Mesenchymal stem cell (in vitro differentiated cells and primary cell): ENCODE measurements at places on chromosomes 12 and 14.

- DNase-seq, result peak; percentile 17
These were observed 4.6 kb downstream of the ZC3H10 start for GRCh38 chr12:56122637-56123036.

DNA sequence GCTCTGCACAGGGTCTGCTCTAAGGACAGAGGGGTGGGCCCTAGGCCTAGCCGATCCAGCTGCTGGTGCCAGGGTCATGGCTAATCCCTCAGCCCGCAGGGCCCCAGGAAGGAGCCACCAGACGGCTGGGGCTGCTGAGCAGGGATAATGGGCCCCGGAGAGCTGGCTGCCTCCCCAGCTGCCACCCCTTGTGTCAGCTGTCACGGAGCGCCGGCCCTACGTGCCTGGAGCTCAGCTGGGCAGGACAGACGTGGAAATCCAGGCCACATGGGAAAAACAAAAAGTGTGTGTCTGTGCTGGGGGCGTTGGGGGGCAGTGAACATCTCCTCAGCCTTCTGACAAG lies 36.2 kb downstream of the CHGA start:
- no peak for DNase-seq

DNA sequence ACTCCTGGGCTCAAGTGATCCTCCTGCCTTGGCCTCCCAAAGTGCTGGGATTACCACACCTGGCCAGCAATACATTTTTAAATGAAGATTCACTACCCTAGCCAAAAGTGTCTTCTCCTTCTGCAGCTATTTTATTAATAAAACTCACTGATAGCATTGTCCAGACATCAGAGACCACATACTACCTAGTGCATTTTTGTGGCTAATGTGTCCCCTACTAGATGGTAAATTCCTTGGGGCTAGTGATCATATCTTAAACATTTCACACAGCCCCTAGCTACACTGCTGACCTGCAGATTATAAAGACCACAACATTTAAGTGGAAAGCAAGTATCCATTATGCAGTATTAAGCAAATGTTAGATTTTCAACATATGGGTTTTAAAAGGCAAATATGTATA lies 17.0 kb downstream of the DTD2 start:
- DNase-seq, result no peak

DNA sequence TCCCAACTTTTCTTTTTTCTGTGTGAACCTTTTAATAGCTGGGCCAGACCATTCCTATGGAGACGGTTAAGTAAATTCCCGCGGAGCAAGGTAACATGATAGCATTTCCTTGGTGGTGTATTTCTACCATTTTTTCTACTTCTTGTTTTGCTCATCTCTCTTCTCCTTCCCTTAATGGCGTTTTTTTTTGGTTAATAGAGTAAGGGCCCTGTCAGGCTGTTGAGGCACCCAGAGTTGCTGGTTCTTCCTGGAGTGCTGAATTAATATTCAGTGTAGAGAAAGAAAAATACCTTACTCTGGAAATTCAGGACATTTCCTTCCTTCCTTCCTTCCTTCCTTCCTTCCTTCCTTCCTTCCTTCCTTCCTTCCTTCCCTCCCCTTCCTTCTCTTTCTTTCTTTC lies 137.6 kb downstream of the KTN1 start:
- DNase-seq, result no peak

- no peak for DNase-seq
These were observed 87.1 kb downstream of the PAX9 start for GRCh38 chr14:36748610-36749213.

DNA sequence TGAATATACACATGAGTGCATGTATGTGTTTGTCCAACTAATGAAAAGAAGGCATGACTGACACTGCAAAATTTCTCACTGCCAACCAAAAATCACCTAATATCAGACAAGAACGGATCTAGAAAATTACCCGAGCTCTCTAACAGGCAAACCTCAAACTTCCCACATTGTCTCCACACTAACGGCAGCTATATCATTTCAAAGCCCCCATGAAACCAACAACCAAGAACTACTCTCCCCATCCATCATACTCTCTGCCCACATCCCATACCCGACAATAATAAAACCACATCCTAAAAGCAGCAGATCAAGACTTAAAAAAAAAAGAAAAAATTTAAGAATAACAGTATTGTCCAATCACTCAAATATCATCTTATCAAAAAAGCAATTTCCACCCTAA lies 227.1 kb downstream of the CEP128 start:
- no peak for DNase-seq

- no peak for DNase-seq
These were observed 18.1 kb downstream of the CEP170B start for GRCh38 chr14:104882991-104883660.

DNA sequence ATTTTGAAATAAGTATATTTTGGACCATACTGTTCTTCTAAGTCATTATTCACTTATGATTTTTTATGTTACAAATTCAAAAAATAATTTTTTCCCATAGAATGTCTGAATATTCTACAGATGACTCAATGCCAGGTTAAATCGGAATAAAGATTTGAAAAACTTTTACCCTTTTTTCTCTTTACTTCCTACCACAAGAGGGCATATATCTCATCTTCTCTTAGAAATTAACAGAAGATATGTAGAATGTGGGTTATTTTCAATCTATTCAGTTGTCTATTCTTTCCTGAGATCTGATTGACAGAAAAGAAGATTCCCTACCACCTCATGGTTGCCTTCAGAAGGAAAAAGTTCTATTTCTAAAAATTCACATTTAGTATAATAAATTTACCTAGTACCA lies 53.0 kb upstream of the KITLG start:
- no peak for DNase-seq

- no peak for DNase-seq
These were observed 1.4 kb upstream of the FOXN3 start for GRCh38 chr14:89418452-89418851.

DNA sequence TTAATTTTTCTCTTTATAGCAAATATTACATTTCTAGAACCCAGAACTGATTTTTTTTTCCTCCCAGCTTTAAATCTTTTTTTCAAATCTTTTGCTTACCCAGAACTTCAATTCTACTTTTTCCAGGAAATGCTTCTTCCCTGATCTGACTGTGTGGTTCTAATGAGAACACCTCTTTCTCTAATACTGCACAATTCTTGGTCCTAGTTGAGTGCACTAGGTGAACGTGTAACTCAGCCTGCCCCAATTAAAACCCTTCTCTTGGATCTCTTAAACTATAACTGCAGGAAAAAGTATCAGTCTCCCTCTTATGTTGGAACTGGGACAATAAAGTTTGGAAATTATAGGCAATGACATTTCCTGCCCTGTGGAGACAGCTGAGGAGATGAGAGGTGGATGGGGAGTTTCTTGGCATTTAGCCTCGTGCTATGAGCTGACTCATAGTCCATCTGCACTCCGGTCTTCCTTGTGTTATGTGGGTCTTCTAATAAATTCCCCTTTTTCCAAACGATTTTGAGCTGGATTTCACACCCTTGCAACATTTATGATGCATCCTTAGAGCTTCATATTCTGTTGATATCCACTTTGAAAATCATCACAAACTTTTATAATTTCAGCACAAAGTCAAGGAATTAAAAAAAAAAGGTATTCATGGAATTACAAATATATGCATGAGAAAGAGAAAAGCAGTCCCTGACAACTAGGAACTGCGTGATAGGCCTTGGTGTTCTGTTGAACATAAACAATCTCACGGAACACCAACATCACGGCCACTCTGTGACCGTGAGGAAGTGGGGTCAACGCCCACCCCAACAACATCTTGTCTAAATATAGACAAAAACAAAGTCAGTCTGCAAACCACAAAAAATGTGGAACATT lies 52.4 kb downstream of the BRMS1L start:
- peak; percentile 94 for DNase-seq

DNA sequence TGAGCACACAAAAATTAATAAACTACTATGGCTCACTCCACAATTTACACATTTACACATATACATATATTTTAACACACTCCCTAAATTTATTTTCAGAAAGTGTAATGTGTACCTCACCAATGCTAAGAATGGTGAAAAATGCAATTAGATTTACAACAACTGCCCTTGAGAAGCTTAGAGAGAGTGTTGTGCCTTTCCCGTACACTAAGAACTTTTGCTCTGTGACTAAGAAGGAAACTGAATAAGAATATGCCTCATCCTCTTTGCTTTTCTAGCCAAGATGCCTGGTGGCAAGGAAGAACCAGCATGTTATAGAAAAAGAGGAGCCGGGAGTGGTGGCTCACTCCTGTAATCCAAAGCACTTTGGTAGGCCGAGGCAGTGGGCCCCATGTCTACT lies 62.3 kb downstream of the SINHCAF start:
- DNase-seq, result no peak

DNA sequence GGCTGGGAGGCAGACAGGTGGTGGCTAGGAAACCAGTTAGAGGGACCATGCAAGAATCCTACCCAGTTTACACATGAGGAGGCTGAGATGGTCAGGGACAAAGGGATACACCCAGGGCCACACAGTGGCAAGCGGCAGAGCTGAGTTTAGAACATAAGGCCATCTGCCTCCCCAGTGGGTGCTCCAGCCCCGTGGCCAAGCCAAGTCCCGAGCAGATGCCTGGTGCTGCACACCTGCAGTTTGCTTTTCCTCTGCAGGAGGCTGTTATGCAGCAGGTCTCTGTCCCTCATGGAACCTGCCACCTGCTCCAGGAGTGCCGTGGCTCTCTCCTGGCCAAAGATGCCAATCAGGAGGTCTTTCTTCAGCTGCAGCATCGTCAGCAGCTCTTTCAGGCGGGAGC lies 70.8 kb downstream of the SYNE3 start:
- DNase-seq, result no peak

DNA sequence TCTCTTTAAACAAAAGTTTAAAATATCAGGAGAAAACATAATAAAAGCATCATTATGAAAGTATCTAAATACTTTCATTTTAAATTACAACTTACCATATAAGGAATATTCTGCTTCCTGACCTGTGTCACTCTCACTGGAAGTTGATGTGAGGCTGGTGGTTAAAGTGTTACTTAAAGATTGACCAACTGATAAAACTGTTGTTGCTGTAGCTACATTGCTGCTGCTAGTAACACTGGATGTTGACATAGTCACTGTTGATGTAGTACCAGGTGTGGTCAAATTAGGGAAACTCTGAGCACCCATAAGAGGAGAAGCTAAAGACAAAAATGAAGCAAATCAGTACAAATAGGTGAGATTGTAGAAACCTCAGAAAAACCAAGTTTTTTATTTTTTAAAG lies 79.9 kb downstream of the HECTD1 start:
- no peak for DNase-seq

DNA sequence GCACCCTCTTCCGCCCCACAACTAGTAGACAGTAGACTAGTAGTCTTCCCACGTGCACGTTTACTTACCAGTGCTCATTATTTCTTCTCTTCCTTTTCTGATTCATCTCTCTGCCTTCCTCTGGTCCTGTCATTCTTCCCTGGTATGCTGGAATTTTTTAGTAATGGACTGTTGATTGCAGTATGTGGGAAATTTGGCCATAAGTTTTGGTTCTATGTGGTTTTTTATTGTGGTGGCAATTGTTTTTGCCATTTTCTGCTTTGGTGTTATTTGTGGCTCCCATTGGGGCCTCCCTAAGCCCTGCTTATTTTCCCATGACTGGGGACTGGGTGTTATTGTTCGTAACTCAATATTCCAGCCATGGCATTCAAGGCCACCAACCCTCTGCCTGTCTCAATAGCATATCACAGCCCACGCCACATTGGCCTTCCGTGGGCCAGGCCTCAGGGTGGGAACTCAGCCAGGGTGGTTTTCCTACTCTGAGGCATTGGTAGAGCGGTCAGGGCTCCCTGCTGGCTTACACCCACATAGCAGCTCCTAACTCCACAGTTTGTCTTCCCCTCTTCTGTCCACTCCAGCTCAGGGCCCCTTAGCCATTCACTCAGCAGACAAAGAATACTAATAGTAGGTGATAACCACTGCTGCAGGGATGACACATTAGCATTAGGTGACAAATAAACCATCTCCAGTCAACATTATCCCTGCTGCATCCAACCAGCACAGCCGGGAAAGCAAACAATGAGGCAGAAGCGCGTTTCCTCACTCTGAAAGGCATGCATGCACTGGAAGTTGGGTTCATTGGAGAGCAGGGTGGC lies 321.5 kb downstream of the CACNA1C start:
- DNase-seq, result no peak

- no peak for DNase-seq
These were observed 5.4 kb downstream of the EGLN3 start for GRCh38 chr14:33945210-33946088.

GRCh38 chr12:29782871-29783772 lies 620 bp downstream of the TMTC1 start:
- peak; percentile 69 for DNase-seq

- no peak for DNase-seq
These were observed 48.6 kb upstream of the BCAT1 start for GRCh38 chr12:24997496-24997895.

DNA sequence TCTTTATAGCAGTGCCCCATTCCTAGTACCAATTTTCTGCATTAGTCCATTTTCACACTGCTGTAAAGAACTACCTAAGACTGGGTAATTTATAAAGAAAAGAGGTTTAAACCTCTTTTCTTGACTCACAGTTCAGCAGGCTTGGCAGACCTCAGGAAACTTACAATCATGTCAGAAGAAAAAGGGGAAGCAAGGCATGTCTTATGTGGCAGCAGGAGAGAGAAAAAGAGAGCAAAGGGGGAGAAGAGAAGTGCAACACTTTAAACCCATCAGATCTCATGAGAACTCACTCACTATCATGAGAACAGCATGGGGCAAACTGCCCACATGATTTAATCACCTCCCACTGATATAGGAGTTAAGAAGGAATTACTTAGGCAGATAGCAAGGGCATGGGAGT lies 101.6 kb upstream of the PLEKHG7 start:
- no peak for DNase-seq

GRCh38 chr14:103516426-103517173 lies 6.0 kb downstream of the CKB start:
- no peak for DNase-seq
